ENCODE measurements at places on chromosomes 4 and X. TPM values are rescaled to one million over a fixed set of nuclear protein-coding genes. Genes with fewer than 3 reads are reported as not detected.

GRCh38 chr4:823761-824460 lies 2.0 kb downstream of the CPLX1 start:
- no peak for DNase-seq

DNA sequence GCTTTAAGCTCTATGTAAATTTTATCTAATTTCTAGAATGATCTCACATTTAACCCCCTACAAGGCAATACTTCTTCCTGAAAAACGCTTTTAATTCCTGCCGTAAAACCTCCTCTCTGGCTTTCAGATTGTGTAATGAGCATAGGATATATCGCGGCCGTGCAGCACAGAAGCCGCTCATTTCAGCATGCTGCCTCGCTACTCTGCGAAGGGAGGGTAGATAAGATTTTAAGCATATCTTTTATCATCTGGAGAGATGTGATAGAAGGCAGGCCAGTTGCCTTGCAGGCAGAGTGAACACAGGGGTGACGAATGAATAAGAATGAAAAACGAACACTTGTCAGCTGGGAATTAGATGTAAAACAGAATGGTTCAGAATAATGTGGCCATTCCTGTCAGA lies 265.5 kb downstream of the UNC5C start:
- DNase-seq: no peak

- DNase-seq: no peak
These were observed 125.9 kb upstream of the ETNPPL start for GRCh38 chr4:108888769-108889168.

GRCh38 chrX:150234126-150234525 lies 129.0 kb upstream of the MAMLD1 start:
- no peak for DNase-seq

- DNase-seq: no peak
These were observed 33.2 kb downstream of the STAG2 start for GRCh38 chrX:123994730-123995129.

- no peak for DNase-seq
These were observed 156.0 kb downstream of the SH3KBP1 start for GRCh38 chrX:19731307-19731820.

- no peak for DNase-seq
These were observed 289.1 kb downstream of the PCDH19 start for GRCh38 chrX:100120956-100121355.

DNA sequence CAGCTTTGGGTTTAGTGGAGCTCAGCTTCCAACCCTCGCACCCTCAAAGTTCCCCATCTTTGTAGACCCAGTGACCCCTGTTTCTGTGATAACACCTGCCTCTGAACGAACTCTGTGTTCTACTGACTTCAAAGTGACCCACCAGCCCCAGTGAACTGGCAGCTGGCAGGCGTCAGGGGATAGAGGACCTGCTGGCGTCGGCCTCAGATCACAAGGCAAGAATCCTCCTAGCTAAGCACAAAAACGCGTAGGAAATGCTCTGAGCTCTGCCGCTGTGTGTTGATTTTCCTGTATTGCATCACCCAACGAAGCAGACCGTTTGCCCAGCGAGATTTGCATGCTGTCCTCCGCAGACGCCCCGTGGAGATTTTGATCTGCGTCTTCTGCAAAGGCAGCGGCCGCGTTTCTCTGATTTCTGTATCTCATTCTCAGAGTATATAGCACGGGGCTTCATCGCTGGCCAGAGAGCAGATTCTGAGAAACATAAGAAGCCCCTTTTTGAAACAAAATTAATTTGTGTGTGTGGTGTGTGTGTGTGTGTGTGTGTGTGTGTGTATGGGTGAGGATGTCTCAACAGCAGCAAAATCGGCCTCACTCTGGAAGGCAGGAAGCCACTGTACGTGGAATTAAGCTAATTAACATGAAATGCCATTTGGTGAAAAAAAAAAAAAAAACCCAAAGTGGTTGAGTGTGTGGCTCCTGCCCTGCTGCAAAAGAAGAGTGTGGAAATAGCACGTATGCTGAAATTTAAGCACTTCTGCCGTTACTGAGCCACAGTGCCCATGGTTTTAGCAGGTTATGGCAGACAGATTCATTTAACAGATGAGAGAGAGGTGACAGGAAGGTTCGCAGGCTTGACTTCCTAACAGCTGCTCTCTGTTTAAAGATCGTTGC lies 29.2 kb upstream of the ASMTL start:
- peak; percentile 65 for DNase-seq

DNA sequence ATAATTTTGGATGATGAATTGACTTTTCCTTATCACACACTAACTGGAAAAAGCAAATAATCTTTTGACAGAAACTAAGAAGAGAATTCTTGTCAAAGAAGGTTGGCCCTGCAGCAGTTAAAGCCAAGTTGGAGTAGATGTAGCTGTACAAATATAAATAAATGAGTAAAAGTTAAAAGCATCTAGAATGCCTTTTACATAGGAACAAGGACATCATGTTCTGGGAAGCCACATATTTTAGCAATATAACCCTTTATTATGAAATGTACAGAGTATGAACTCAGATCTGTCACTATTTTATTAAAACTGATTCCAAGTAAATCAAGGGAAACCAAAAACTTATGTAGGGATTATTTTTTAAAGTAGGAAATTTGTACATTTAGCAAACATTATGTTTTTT lies 269.4 kb upstream of the FAT4 start:
- DNase-seq: no peak

DNA sequence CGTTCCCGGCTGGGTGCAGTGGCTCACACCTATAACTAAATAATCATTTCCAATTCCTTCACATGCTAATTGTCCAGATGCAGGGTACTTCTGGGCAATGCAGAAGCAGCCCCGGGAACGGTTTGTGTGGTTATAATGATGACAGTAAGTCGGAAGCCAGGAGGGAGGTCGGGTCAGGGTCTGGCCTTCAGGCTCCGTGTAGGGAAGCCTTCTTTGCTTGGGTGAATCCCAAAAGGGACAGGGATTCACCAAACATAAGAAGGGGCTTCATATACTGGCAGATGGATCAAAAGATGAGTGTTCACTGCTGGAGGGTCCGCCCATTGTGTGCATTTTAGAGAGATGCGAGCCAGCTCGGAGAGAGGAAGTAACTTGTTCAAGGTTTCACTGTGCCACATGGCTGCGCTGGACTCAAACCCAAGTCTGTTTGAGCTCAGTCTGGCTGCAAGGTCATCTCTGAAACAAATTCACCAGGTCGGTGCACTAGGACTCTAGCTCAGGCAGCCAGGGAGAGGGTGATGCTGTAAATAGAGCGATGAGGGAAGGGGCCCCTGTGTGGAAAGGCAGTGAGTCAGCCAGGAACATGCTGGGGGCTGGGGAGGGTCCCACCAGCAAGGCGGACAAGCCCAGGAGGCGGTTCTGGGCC lies 4.8 kb upstream of the KIAA0232 start:
- DNase-seq: no peak

- DNase-seq: no peak
These were observed 880 bp upstream of the TEX13A start for GRCh38 chrX:105221374-105221773.

GRCh38 chr4:40046311-40046980 lies 10.2 kb upstream of the N4BP2 start:
- peak; percentile 29 for DNase-seq

GRCh38 chr4:21476757-21477156 lies 471.8 kb downstream of the KCNIP4 start:
- no peak for DNase-seq

DNA sequence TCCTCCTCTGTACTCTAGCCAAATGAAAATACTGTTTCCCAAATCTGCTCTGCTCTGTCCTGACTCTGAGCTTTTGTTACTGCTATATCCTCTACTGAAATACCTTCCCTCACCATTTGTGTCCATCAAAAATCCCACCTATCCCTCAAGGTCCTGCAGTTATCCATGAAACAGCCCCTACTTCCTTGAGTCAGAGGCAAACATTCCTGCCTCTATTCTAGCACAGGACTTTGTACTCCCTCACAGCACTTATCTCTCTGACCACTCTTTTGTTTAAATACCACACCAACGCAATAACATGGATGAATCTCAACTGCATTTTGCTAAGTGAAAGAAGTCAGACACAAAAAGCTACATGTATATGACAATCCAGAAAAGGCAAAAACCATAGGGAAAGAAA lies 10.5 kb upstream of the RNF128 start:
- no peak for DNase-seq

GRCh38 chr4:184420881-184421416 lies 53.4 kb downstream of the IRF2 start:
- no peak for DNase-seq

- DNase-seq: no peak
These were observed 81.4 kb upstream of the ACSL1 start for GRCh38 chr4:184907216-184907615.

- no peak for DNase-seq
These were observed 66.9 kb downstream of the ANXA3 start for GRCh38 chr4:78618436-78618835.

DNA sequence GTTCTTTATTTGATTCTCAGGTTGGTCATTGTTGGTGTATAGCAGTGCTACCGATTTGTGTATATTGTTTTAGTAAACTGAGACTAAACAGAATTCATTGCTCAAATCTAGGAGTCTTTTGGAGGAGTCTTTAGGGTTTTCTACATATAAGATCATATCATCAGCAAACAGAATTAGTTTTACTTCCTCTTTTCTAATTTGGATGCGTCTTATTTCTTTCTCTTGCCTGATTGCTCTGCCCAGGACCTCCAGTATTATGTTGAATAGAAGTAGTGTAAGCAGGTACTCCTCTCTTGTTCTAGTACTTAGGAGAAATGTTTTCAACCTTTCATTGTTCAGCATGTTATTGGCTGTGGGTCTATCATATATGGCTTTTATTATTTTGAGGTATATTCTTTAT lies 92.6 kb downstream of the IQCM start:
- no peak for DNase-seq

- DNase-seq: no peak
These were observed 11.8 kb upstream of the SMIM43 start for GRCh38 chr4:121776610-121777401.

GRCh38 chrX:74119016-74119910 lies 184.7 kb upstream of the ZCCHC13 start:
- DNase-seq: no peak

DNA sequence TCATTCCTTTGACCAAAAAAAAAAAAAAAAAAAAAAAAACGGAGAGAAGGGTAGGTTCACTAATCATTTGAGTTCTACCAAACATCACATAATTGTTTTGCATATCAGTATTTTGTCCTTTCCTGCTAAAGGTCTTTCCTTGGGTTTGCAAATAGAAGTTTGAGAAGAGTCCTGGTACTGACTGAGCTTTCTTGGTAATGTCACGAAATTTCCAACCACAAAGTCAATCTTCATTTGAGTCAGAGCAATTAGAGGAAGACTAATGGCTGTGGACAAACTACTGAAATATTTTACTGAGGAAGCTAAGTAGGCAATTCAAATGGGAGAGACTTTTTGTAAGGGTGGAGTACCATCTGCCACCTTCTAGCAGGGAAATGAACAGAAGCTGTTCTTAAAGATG lies 21.7 kb upstream of the CD40LG start:
- DNase-seq: no peak

DNA sequence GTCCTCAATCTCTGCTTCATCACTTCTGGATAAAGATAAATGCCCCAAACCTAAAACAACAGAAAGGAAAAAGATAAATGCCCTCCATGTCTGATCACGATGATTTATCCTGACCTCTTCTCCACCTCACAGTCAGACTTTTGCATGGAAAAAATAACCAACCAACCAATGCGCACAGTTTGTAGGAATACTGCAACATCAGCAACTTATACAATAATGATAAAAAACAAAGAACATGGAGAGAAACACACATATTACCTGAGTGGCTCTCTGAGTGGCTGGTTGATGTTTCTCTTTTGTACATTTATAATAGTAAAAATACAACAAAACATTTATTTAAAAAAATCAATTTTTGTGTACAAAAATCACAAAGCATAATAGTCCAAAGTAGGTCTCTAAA lies 93.0 kb upstream of the PUDP start:
- no peak for DNase-seq

DNA sequence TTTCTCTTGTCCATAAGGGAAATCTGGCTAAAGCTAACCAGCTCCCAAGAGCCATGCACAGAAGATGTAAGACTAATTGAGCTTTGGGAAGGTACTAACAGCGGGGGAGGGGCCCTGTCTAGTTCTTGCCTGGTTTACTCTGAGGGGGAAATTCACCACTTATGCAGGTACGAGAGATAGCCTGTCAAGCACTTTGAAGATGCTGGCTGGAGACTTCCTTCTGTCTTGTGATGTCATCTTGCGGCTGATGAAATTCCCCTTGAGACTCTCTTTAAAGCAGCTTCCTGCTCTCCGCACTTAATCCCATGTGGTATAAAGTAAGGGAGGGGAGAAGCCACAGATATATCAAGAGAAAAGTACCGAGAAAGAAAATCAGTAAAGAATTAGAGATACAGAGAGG lies 345.3 kb downstream of the MAPK10 start:
- no peak for DNase-seq

- no peak for DNase-seq
These were observed 71.0 kb downstream of the USP46 start for GRCh38 chr4:52588097-52588496.

GRCh38 chr4:55543858-55544257 lies 2.9 kb downstream of the CLOCK start:
- no peak for DNase-seq

DNA sequence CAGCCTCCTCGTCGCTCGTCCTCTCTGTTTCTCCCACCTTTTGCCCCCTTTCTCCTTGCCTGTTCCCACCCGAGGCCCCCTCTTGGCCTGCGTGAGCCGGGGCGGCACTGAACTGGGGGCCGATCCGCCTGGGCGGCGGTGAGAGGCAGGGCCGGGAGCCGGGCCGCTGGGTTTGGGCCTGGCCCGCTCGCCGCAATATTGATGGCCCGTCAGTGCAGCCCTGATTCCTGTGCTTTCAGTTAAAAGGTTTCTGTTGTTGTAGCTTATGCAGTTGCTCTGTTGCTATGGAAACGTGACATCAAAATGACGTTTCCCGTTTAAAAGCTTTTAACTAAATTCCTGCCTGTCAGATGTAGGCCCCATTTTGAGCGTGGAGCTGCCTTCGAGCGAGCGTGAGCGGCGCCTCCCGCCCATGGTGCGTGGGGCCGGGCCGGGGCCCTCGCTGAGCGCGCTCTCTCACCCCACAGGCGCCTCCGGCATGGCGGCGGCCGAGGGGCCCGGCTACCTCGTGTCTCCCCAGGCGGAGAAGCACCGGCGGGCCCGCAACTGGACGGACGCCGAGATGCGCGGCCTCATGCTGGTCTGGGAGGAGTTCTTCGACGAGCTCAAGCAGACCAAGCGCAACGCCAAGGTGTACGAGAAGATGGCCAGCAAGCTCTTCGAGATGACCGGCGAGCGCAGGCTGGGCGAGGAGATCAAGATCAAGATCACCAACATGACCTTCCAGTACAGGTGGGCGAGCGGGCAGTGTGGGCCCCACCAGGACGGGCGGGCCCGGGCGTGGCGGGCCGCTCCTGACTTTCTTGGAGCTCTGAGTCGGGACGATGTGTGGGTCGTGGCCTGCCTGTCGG lies at the start of gene MSANTD1:
MSANTD1 (plus strand) TSS at position 349 of the 851 bp plus-strand sequence; CDS start at position 413, 64 bp downstream.
- DNase-seq: no peak

Gene TEX13B
- not detected for polyA plus RNA-seq

Gene ARX
- not detected for polyA plus RNA-seq

Gene CT45A3
- polyA plus RNA-seq: not detected

Gene PDCL2
- not detected for polyA plus RNA-seq

Gene KLHL13
- polyA plus RNA-seq: 3.4 TPM

Gene GSTCD
- 0.57 TPM for polyA plus RNA-seq
